ENCODE measurements at places on chromosomes 11 and 22. TPM values are rescaled to one million over a fixed set of nuclear protein-coding genes. Genes with fewer than 3 reads are reported as not detected.

GRCh38 chr22:41091132-41092022 is 1.0 kb upstream of the EP300 start:
- peak; percentile 90 for DNase-seq

GRCh38 chr11:111795334-111795985 is 29.3 kb upstream of the PPP2R1B start:
- DNase-seq, result no peak

GRCh38 chr11:129698212-129698611 is 117.4 kb upstream of the TMEM45B start:
- no peak for DNase-seq

GRCh38 chr11:96306933-96307775 is 35.8 kb downstream of the MAML2 start:
- peak; percentile 95 for DNase-seq

COMMD9 gene
- 50.1 TPM for total RNA-seq

DNA sequence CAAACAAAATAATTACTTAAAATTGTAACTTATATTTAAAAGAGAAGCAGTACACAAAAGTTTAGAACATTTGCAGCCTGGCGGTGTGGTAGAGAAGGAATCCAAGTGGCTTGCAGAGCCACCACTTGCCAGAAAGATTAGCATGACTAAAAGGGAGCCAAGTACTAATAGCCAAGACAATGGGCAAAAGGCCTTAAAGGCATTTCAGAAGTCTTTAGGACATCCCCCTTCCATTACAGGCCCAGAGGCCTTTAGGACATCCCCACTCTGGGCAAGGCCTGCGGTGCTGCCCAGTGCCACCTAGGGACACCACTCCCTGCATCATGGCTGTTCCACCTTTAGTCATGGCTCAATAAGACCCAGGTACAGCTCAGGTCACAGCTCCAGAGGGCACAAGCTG is 32.4 kb downstream of the TMEM225 start:
- no peak for DNase-seq

OR8D4 gene
- 0.10 TPM for total RNA-seq

GRCh38 chr11:11243590-11244469 is 109.2 kb downstream of the CSNK2A3 start:
- DNase-seq, result peak; percentile 88

- DNase-seq, result no peak
Measured at GRCh38 chr11:113073290-113073953, 112.2 kb downstream of the NCAM1 start.

GRCh38 chr11:126640186-126640585 is 284.7 kb downstream of the ST3GAL4 start:
- DNase-seq, result no peak

KRTAP5-11 gene
- total RNA-seq, result not detected
